Activated CD4-positive, alpha-beta T cell treated with anti-CD3 and anti-CD28 coated beads, Interleukin-2, amount 50 U/mL, for 16 hours (primary cell): ENCODE measurements at places on chromosomes 5 and 9.

DNA sequence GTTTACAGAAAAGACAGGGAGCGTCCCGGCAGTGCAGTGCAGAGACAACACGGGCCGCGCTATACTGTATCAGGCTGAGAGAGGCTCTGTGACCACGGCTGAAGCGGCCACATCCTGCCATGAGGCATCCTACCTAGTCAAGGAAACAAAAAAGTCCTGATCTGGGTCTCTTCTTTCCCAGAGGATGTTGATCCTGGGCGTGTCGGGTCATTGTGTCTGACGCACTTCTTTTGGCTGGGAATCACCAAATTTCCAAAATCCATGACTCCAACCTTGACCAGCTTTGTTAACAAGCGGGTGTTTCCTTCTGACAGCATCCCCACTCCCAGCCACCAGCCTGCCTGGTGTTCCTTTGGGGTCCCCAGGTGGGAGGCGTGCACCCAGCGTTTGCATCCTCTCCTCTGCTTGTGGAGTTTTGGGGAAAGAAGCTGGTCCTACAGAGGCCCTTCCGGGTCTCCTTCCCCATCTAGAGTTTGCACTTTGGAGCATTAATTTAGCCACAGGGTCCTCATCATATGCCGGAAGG, 91.4 kb upstream of the RAI14 start:
- no peak for DNase-seq

- no peak for DNase-seq
Observed at GRCh38 chr5:94499806-94500205, 118.6 kb downstream of the KIAA0825 start.

- no peak for DNase-seq
Observed at GRCh38 chr5:57119031-57119430, 54.8 kb upstream of the GPBP1 start.

GRCh38 chr5:172697123-172698121, 56.4 kb downstream of the NEURL1B start:
- DNase-seq, result peak; percentile 88
